Cortex of kidney (tissue), 1 donor: ENCODE measurements at places on chromosomes 6 and 20.

GRCh38 chr6:89782222-89782621, 37.4 kb downstream of the MDN1 start:
- DNase-seq, result no peak

DNA sequence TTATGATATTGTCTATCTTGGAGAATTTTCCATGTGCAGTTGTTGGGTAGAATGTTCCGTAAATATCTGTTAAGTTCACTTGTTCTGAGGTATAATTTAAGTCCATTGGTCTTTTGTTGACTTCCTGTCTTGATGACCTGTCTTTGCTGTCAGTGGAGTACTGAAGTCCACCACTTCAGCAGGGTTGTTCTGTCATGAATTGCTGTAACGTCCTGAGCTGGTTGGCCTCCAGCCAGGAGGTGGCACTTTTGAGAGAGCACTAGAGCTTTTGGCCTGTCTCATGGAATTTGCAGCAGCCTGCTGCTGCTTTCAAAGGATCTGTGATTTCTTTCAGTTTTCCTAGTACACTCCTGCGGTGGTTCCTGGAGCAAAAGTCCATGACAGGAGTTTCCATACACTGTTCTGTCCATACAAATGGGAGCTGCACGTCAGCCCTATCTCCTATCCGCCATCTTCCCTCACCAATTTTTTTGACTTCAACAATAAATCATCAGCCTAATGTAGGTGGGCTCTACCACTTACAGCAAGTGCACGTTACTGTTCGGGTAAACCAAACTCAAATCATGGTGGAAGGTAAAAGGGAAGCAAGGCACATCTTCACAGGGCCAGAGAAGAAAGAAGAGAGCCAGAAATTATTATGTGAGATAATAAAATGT, 46.9 kb upstream of the TRERF1 start:
- no peak for DNase-seq

DNA sequence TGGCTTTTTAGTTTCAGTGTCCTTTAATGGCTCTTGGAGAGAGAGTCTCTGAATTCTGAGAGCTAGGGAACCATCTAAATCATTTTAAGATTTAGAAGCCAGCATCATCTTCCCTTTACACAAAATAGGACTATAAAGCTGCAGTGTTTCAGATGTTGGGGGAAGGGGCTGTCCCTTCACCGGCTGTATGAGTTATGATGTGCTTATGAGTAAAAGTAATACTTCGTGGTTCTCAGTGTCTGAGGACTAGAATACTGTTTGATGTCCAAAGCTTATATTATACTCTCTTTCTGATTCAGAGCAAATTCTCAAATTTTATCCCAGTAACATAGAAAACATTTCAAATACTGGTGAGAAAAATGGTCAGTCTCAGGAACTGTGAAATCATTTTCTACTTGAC, 63.5 kb upstream of the FAM8A1 start:
- DNase-seq, result no peak

GRCh38 chr20:17888044-17888443, 80.5 kb downstream of the SNX5 start:
- no peak for DNase-seq
